Stimulated activated CD4-positive, alpha-beta T cell treated with anti-CD3 and anti-CD28 coated beads, TNF-alpha, amount 100 ng/mL, for 48 hours (primary cell): ENCODE measurements at places on chromosomes 2 and 18.

DNA sequence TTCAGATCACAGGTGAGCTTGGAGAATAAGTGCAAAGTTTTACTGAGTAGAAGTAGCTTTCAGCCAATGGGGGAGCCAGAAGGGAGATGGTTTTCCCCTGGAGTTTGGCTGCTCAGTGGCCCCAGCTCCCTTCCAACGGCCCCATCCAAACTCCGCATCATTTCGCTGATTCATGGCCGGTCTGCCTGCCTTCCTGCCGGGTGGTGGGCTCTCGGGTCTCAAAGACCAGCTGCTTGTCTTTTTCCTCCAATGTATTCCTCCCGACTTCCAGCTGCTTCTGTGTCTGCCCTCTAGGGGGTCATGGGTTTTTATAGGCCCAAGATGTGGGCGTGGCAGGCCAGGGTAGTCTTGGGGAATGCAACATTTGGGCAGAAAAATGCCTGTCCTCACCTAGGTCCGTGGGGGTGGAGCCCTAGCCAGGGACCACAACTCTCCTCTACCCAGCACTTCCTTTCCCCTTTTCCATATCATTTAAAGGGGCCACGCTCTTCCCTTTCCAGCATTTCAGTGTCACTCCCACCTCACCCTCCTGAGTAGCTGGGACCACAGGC lies 73.5 kb downstream of the MEX3C start:
- no peak for DNase-seq

DNA sequence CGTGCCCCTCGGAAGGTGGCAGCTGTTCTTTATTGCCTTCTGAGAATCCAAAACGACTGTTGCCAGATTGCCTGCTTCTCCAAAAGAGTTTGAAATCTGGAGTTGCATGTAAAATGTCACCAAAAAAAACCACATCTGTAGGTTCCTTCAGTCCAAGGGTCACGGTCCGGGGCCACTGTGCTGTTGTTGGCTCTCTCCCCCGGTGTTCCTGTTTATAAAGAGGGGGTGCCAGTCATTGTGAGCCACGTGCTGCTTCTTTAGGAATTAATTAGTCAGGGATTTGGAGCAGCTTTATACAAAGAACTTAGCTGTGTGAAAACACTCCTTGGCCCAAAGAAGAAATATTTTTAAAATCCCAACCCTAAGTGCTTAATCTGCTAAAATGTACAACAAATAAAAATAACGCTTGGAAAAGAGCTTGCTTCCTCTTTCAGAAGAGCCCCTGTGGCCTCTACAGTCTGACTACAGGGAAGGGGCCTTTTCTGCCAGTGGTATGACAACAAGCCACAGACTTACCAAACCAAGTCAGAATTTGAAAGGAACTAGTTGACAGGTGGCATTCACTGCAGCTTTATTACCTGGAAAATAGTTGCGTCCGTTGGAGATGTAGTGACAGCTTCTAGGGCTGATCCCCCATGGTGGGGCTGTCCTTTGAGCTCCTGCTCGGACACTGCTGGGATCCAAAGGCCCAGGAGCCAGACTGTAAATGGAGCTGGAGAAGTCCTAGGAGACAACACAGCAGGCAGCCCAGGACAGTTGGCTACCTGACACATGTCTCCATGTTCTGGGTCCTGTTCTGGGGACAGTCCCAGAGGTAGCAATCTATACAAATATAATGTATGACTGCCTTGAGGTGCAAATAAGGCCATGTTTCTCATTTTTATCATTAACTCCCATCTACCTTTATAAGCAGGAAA lies 84.5 kb upstream of the SLC1A4 start:
- DNase-seq = no peak

DNA sequence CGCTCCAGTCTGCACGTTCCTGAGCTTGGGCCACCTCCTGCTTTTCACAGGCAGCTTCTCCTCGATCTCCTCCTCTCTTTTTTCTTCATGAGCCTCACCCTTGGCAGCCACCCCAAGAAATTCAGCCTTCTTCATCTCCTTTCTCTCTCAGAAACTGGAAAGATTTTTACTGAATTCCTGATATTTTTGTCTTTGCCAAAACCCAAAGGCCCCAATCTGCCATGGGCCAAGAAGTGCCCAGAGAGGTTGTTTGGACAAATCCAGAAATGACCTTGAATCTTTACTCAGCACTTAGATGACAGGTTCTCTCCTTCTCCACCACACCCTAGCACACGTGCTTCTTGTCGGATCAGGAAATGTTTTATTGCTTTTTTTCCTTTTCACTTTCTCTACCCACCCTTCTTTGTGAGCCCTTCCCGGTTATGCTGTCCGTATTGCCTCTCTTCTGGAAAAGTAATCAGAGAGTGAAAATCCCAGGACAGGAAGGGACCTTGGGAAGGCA lies 134.5 kb upstream of the TNP1 start:
- DNase-seq = no peak

GRCh38 chr2:9144617-9145016 lies 62.0 kb upstream of the ASAP2 start:
- no peak for DNase-seq
